Tongue (tissue), 3 donors: ENCODE measurements at places on chromosomes 12 and 14. TPM values are rescaled to one million over a fixed set of nuclear protein-coding genes. Genes with fewer than 3 reads are reported as not detected.
A peak's percentile ranks its signal among the peaks of the same experiment; 100 is the strongest.

GRCh38 chr12:75236206-75236605, 26.6 kb upstream of the KCNC2 start:
- no peak for DNase-seq

PROX2 gene
- not detected for total RNA-seq

- no peak for DNase-seq
These were observed 334.7 kb downstream of the DPF3 start for GRCh38 chr14:72559202-72559601.

CDK17 gene
- total RNA-seq = 88.2 TPM

DNA sequence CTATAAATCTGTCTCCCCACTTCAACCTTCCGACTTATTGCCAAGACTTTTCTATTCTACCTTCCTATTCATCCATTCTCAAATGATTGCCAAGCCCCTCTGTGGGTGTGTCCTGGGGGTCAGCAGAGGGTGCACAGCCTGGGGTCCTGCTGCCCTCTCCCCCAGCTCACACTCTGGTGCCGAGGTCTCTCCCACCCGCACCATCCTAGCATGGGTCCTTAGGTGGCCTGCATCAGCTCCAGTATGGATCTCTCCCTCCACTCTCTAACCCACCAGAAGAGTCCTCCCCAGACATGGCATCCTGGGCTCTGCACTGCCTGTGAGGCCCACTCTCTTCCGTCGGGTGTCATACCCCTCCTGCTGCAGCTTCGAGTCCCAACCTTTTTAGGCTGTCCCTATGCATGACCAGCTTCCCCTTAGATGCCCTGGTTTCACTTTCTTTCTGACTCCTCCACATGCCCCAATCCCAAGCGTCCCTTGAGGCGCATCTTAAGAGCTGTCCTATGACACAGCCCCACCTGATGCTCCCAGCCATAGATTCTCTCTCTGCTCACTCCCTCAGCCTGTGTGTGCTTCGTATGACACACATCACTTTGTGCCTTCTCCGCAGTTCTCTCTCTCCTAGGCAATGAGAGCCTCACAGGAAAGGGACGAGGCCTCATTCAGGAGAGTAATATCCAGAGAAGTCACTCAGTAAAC, 43.9 kb downstream of the GIT2 start:
- DNase-seq = no peak

- DNase-seq = peak; percentile 18
These were observed 28.2 kb downstream of the NEK9 start for GRCh38 chr14:75098682-75099081.

- DNase-seq = no peak
These were observed 73.0 kb downstream of the NRXN3 start for GRCh38 chr14:78243187-78243586.

DPF3 gene
- total RNA-seq = 20.6 TPM

DNA sequence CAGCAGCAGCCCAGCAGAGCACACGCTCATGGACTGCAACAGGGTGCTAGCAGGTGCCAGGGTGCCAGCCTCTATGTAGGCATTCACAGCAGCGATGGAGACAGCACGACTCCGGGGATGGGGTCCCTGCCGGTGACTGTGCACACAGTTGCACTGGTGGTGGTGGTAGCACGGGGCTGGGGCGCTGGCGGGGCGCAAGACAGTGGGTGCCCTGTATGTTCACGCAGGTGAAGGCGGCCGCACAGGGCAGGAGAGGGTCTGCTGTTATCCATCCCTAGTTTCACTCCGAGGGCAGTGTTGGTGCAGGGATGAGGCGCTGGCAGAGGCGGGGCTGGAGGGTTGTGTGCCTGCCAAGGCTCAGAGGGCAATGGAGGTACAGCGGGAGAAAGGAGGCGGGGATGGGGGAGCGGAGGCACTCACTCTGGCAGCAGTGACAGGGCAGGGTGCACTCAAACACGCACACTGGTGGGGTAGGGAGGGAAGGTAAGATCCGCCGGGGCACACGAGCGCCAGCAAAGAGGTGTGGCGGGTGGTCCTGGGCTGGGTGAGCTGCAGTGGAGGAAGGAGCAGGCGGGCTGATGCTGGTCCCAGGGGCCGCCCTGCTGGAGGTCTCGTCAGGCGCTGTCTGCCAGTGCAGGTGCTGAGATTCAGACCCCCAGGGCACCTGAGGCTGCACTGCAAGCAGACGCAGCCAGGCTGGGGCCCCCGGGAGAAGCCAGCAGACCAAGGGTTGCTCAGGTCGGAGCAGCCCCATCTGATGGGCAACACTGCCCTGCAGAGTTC, 76.7 kb downstream of the GALC start:
- DNase-seq = no peak

- DNase-seq = peak; percentile 79
These were observed 895 bp upstream of the CCDC88C start for GRCh38 chr14:91418387-91419043.

DNA sequence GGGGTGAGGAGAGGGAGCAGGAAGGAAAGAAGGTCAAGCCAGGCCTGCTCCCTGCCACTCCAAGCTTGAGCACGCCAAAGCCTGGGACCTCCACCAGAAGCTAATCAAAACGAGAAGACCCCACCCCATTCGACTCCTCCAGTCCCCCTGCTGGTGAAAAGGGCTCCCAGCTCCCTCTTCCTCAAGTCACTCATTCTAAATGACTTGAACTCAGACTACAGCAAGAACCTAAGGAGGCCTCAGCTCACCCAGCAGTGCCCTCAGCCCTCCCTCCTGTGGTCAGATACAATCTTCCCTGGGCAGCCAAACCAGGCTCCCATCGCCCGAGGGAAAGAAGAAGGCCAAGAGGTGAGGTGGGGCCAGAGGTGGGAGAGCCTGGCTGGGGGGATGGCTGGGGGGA, 17.4 kb downstream of the HDAC7 start:
- DNase-seq = no peak

DNA sequence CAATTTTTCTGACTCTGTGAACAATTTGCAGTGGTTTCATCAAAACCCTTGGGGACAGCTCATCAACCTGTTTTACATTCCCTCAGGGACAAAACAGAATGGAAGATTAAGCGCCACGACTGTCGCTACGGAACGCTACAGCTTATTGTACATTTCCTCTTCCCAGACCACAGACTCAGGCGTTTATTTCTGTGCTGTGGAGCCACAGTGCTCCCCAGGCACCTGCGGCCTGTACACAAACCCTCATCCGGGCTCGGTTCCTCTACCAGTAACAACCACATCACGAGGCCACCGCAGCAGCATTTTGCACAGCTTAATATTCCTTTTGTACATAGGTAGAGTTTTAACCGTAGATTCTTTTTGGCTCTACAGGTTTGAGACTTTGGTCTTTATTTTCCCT, 397.4 kb upstream of the OR4E1 start:
- DNase-seq = no peak

OLR1 gene
- 1.2 TPM for total RNA-seq

DNA sequence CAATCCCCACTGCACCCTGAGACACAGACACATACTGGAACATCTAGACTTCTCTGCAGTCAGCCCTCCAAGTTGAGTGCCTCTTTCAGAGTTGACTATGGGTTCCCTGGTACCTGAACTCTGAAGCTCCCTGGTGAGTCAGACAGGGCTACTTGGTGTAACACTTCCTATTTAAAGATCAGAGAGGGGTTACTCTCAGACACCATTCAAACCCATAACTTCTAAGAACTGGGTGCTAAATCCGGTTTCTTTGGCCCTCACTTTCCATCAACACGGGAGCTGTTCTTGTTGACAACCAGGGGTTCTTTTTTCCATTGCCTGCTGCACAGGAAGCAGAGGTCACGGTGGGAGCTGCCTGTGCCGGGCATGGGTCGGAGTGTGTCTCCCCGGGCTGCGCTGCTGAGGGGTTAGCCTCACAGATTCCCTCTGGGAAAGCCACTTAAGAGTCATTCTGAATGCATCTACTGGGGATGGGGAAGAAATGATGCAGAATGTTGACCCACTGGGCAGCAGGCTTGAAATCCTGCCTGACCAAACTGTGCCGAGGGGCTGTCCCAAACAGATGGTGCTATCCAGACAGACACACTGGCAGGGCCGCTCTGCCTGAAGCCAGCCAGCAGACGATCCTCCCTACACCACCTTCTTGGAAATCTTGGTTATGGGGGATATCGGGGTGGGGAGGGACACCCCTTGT, 74.1 kb downstream of the PITPNM2 start:
- no peak for DNase-seq

- no peak for DNase-seq
These were observed 128.0 kb downstream of the CCDC91 start for GRCh38 chr12:28318273-28318672.

DNA sequence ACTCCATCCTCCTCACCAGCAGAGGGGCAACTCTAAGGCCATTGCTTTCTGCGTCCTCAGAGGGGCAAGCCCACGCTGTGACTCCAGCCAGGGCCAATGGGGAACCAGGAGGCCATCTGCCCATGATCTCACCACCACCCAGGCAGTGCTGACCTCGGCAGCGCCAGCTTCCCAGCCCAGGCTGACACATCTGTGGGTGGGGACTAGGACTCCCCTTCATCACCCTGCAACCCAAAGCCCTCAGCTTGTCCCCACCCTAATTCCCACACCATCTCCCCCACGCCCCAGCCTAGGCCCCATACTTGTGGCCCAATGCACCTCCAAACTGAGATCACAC, 58.6 kb downstream of the VWF start:
- DNase-seq = no peak

PTGER2 gene
- total RNA-seq = 0.21 TPM

BDKRB1 gene
- 1.8 TPM for total RNA-seq

- DNase-seq = no peak
These were observed 3.1 kb downstream of the HOXC8 start for GRCh38 chr12:54011665-54012532.

- no peak for DNase-seq
These were observed 7.8 kb downstream of the CTDSP2 start for GRCh38 chr12:57838594-57839302.

DNA sequence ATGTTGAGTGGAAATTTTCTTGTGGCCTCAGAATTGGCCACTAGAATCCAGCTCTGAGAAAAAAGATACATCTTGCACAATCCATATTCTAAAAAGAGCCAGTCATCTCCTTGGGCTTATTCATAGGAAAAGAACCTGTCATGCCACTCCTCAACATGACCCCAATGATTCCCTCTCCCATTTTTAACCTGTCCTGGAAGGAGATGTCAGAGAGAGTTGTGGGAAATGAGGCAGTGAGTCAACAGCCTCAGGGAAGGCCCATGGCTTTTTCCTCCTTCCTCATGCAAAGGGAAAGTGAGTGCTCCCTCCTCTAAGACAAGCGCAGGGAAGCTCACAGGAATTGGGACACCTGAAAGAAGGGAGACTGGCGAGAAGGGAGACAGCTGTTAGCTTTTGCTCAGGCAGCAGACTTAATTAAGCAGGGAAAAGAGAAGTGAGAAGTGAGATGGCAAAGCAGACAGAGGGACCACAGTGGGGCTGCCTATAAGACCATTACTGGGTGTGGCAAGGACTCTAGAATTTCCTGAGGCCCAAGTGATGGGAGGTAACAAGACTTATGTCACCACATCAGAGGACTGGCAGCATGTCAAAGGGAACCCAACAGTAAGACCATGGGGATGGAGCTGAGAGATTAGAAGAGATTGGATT, 10.2 kb upstream of the DHRS7 start:
- DNase-seq = no peak

DNA sequence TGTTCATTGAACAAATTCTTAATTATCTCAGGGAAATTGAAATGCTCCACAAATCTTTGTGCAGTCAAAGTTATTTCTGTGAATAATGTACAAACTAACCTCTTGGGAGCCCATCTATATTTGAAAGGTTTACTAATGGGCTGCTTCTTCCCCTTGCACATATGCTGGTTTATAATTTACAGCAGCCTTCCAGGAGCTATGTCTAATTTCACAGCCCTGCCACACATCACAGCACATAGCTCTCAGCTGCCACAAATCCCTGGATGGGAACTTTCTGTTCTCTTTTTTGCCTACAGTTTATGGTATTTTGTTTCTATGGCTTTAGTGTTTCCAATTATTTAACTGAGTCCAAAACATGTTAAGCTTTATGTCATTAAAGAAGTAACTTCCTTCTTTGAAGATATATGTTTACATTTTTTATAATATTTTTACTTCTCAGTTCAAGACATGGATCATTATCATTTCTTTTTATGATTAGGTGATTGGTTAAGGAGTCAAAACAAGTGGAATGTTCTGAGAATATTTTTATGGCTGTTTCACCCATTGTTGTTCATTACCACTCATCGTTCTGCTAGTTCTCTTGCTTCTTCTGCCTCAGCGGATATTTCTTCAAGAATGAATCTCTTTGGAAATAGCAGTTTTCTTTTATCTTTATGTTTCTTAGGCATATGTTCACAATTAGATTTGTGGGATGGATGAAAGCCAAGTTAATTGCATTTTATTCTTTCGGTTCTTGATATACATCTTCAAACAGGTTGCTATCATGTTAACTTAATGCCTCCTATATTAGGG, 475.6 kb upstream of the MIS18BP1 start:
- DNase-seq = peak; percentile 11
